ENCODE measurements at places on chromosomes 3 and 15.

DNA sequence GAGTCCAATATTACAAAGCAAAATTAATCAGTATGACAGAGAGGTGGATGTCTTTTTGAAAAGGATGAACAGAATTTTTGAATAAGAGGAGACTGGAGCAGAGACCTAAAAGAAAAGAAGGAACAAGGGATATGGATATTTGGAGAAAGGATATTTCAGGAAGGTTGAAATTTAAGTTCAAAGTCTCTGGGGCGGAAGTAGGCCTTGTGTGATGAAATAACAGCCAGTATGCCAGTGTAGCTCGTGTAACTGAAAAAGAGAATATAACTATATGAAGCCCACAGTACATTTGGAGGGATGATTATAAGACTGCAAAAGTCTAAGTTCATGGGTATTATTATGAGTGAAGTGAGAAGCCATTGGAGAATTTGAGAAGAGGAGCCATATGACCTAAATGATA lies 766.7 kb downstream of the GBE1 start:
- DNase-seq: no peak

- DNase-seq: no peak
Measured at GRCh38 chr15:73393336-73393735, 24.6 kb upstream of the HCN4 start.

DNA sequence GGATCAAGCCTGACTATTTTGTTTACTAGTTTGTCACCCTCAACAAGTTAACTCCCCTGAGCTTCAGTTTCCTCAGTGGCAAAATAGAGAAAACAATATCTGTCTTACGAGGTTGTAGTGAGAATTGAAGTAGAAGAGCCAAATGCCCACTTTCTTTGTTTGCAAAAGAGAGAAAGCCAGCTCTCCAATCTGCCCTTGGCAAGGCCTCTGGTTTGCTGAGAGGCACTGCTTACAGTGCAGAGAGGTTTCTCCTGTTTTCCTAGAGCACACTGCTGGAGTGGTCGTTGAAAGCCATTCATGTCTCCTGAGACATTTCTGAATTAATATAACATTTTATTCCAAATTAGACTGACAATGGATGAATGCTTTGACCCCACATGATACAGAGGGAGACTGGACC lies 260.5 kb upstream of the IGF1R start:
- DNase-seq: no peak

DNA sequence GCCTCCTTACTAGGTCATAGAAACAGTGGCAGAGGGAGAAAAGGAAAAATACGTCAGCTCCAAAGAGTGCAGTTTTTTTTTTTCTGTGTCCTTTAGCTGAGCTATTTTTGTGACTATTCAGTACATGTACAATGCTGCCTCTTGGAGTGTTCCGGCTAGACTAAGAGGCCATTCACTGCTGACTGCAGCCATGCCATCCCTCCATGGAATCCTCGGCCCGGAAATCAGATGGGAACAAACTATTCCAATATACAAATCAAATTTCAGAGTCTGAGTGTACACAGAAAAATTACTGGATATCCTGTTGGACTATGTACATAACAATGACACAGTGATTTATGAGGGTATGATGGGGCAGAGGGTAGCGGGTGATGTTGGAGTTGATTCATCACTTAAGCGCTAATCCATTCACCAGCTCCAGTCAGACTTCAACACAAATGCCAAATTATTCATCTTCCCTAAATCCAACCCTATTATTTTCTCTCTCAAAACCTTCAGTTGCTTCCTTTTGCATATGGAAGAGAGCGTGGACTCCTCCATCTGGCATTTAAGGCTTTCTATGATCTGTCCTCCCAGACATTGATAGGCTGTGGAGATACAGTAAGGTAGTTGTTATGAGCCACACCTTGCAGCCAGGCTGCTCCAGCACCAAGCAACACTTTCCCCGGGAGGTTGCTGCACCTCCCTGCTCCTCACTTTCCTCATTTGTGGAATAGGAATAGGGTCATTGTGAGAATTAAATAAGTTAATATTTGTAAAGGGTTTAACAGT lies 109.1 kb downstream of the LPP start:
- DNase-seq: no peak
